ENCODE measurements at places on chromosomes 5 and 9.

DNA sequence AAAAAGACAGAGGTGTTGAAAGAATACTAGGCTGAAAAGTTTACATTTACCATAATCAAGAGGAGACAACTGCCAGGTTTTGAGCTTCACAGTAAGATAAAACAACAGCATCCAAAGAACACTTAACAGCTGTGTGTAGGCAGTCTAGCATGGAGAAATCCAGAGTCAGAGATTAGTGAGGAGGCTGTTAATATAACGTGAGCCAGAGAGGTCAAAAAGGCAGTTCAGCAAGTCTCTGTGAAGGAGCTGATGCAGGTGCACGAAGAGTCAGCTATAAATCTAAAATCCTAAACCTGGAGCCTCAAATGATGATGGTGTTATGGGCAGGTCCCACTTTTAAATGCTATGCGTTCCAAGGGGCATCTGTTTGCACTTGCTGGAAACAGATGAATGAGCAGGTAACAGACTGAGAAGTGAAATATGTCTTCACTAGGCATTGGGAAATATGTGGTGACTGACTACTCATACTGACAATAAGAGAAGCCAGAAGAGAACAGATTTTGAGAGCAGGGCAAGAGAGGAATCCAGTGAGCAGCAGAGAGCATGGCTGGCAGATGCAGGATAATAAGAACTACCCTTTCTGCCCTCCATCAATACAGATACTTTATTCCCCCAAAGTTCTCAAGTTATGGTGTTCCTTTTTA lies 8.7 kb downstream of the APTX start:
- no peak for DNase-seq

- no peak for DNase-seq
Observed at GRCh38 chr9:35842020-35842745, 13.2 kb downstream of the TMEM8B start.

DNA sequence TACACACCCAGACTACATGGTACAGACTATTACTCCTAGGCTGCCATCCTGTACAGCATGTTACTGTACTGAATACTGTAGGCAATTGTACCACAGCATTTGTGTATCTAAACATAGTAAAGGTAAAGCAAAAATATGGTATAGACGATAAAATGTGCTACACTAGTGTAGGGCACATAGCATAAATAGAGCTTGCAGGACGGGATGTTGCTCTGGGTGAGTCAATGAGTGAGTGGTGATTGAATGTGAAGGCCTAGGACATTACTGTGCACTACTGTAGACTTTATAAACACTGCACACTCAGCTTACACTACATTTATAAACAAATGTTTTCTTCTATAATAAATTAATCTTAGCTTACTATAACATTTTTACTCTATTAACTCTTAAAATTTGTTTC lies 25.6 kb downstream of the ANKRD55 start:
- DNase-seq = no peak

GRCh38 chr5:73274881-73275663 lies 102.1 kb downstream of the TMEM174 start:
- DNase-seq = no peak

DNA sequence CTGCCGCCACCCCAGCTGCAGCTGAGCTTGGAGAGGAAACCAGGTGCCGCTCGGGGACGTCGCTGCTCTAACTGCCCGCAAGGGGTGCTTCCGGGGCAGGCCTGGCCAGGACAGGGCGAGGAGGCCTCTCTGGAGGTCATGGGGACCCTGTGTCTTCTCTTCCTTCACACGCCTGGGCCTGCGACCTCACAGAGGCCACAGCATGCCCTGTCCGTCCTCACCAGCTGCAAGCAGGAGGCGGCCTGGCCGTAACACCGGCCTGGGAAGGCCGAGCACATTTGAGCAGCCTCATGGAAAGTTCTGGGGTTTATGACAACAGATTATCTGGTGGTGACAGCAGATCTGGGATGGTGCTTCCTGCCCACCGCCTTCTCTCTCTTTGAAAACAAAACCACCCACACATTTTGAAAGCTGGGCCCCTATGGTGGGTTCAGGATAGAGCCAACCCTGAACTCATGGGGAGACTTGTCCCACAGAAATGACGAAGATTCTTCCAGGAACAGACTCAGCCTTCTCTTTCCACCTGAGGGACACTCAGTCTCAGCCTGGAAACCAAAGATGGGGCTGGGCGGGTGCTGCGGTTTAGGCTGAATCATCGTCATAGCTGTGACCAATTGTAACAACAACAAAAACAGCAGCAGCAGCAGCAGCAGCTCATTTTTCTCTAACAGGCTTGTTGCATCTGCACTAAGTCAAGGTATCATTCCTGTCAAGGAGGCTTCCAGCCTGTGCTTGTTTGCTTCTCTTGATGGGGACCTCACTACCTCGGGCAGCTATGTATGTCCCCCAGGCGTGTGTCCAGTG lies 99.6 kb upstream of the RAPGEF1 start:
- DNase-seq = no peak

DNA sequence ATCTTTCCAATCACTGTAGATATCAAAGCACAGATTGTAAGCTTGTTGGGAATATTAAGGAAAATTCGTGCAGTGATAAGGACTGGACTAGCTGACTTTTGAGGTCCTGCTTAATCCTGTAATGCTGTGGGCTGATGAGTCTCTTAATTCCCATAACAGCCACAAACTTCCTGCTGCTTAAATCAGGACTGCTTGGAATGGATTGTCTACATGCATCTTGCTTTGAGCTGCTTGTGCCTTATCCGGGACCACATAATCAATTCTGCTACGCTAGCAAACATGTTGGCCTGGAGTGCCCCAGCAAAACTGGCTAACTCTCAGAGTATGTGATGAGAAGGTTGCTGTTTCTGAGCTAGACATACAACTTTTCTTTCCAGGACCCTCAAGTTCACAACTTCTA lies 79.6 kb downstream of the SNCAIP start:
- no peak for DNase-seq

- DNase-seq = no peak
Observed at GRCh38 chr5:84091127-84091799, 293.4 kb downstream of the EDIL3 start.

DNA sequence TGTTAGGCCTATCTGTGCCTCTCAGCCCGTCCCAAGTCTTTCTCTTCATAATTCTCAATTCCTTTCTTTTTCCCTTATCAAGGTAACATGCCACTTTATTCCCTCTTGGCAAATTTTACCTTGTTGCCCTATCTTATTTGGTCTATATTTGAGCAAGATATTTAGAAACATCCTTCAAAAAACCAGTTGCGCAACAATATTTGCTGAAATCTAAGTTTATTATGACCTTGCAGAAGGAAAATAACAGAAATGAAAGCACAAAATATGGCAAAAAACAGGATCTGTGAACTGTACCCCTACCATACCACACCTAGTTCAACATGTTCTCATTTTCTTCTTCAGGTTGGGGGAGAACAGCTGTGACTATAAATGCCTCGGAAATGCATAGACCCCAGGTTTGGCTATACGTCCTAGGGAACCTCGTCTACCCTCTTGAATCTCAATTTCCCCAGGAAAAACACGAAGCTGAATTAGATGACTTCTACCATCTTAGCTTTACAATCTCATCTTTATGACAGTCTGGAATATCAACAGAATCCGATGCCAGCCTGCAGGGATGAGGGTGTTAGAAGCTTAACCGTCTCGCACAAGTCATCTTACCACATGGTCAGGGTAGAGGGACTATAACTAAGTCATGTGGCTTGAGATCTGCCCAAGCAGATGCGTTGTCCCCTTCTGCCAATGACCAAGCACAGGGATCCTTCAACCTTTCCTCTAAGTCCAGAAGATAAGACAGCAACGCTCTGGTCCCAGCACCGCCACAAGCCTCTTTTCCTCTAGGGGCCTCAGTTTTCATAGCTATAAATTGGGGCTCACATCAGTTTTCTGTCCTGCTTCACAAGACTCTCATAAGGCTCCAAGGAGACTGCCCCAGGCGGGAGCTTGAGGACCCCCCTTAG lies 1.3 kb downstream of the LCP2 start:
- no peak for DNase-seq

GRCh38 chr5:2110934-2111462 lies 228.3 kb upstream of the IRX4 start:
- no peak for DNase-seq

DNA sequence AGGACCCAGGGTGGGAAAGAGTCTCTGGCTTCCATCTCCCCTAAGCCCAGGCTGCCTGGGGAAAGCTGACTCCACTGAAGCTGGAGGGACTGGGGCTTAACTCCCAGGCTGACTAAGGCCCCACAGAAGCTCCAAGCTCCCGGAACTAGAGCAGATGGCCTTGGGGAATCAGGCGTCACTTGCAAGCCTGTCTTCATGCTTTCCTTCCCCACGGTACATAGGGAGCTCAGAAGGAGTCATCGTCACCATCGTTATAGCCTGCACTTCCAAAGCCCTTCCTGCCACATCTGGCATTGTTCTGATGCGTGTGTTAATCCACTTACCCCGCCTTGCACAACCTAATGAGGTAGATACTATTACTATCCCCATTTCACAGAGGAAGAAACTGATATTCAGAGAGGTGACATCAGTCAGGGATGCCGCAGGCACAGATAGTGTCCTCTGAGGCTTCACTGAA lies 11.5 kb downstream of the AQP3 start:
- no peak for DNase-seq

DNA sequence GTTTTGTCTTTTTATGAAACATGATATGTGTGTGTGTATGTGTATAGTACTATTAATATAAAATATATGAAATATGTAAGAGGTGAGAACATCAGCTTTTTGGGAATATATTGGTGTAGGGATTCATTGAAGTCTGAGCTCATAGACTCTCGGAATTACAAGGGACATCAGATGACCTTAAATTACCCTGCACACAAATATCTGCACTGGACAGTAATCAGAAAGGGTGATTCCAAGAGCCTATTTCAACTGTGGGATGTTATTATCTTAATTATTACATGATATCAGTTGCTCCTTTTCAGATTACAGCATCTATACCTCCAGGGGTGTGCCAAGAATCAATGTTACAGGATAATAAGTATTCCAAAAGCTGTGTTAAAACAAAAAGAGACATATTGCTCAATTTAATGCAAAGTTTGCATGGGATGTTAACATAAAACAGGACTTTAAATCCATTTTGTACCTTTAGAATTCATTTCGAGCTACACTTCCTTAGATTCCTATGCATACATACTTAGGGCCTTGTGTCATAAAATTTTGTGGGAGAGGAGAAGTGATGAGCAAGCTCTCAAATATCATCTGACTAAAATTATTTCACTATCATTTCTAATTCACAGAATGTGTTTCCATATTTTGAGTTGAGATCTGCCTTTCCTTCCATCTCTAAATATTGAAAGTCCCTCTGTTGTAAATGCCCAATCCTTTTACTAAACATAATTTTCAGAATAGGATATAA lies 365.2 kb downstream of the BRINP1 start:
- DNase-seq = no peak

Data from NCI-H2081 (cell line).